ENCODE measurements at places on chromosomes 5 and 9.

DNA sequence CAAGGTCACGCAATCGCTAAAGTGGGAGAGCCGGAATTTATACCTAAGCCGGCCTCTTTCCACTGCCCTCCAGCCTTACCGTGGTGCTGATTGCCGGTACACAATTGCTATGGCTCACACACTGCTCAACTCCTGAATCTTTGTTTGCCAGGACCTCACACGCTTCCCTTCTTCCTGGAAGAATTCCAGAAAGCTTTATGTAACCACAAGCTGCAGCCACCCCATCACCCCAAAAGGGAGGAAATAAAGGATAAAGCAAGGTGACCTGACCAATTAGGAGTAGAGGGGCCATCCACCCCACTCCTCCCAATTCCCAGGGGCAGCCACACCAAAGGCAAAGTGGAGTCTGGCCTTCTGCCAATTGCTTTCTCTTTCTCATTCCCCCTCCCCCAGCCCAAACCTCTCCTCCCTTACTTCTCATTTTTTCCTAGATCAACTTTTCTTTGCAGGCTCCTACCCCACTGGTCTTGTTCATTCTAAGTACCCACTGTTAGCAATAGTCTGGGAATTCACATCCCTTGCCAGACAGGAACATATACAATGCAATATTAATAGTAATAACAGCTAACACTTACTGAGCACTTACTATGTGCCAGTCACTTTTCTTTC lies 18.0 kb upstream of the CDC23 start:
- peak; percentile 16 for DNase-seq

DNA sequence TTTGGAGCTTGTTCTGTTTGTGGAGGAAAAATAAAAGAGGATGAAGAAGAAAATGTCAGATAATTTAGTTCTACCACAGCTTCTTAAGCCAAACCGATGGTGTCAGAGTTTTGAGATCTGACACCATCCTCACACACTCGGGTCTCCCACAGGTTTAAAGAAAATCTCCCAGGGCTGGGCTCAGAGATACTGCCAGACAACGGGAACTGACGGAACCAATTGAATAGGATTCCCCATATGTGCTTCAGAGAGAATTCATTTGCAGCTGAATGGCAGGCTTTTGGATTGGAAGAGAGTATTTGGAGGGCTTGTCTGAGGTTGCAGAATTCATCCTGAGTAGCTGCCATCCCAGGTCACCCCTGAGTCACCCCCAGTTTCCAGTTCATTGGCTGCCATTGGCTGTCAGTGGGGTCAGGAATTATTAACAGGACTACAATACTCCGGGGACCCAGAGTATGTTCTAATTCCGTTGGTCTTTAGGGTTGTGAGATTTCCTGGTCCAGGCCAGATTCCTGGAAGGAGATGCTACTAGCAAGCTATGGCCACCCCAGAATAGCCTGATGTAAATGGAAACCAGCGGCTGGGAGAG lies 131.3 kb downstream of the PDZD2 start:
- no peak for DNase-seq

- no peak for DNase-seq
Observed at GRCh38 chr9:87748881-87749280, 23.0 kb downstream of the CTSL start.

DNA sequence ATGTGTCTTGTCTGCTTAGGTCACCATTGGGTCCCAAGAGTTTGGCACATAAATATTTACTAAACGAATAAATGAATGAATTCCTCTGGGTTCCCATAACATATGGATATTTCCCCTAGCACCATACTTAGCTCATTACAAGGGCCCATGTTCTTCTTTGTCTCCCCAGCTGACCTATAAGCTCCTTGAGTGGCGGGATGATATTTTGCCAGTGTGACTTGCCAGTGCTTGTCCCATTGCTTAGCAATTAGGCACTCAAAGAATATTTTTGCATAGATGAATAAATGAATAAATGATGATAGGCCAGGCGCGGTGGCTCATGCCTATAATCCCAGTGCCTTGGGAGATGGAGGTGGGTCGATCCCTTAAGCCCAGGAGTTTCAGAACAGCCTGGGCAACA lies 16.9 kb upstream of the CTNNA1 start:
- no peak for DNase-seq

- no peak for DNase-seq
Observed at GRCh38 chr5:142627383-142628217, 58.3 kb downstream of the FGF1 start.

GRCh38 chr9:111925017-111925770 lies 28.6 kb downstream of the UGCG start:
- no peak for DNase-seq

DNA sequence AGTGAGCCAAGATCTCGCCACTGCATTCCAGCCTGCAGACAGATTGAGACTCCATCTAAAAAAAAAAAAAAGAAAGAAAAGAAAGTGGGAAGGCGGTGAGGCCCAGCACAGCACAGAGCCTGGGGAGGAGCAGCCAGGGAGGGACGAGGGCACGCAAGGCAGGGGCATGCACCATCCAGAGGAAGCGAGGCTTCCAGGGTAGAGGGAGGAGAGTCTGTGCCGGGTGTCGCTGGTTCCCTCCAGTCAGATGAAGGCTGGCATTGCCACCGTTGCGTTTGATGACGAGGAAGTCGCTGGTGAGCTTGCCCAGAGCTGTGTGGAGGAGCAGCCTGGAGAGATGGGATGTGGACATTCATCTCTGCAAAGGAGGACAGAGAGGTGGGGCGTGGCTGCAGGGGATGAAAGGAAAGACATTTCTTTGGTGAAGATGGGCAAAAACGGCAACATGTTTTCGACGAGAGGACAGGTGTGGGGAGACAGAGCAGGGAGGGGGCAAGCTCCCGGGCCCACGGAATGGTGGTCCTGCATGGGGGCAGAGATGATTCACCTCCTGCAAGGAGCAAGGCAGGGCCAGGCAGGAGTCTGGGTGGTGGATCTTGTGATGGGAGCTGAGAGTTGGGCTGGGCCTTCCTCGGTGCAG lies 18.6 kb upstream of the OLFM1 start:
- no peak for DNase-seq

Data from suppressor macrophage treated with lipopolysaccharide for 1 hour (primary cell).